ENCODE measurements at places on chromosomes 6 and 20.

DNA sequence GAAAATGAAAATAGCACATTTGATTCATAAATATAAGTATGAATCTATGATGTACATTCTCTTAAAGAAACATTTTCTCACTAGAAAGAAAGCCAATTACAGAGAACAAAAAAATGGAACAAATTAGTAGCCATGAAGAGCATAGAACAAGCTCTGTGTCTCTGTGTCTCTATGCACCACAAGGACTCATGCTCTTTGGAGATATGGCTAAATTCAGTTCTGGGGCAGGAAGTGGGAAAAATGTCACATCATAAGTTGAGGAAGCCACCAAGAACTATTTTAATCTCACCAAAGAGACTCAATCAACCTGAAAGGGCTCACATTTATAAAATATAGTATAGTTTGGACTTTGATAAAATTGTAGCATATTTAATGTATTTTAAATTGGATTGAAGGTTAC lies 1259.8 kb upstream of the GJE1 start:
- no peak for DNase-seq

GRCh38 chr20:14957402-14957801 lies 620.0 kb upstream of the FLRT3 start:
- DNase-seq = no peak

- DNase-seq = no peak
Observed at GRCh38 chr6:140044626-140045025, 670.2 kb upstream of the CITED2 start.

DNA sequence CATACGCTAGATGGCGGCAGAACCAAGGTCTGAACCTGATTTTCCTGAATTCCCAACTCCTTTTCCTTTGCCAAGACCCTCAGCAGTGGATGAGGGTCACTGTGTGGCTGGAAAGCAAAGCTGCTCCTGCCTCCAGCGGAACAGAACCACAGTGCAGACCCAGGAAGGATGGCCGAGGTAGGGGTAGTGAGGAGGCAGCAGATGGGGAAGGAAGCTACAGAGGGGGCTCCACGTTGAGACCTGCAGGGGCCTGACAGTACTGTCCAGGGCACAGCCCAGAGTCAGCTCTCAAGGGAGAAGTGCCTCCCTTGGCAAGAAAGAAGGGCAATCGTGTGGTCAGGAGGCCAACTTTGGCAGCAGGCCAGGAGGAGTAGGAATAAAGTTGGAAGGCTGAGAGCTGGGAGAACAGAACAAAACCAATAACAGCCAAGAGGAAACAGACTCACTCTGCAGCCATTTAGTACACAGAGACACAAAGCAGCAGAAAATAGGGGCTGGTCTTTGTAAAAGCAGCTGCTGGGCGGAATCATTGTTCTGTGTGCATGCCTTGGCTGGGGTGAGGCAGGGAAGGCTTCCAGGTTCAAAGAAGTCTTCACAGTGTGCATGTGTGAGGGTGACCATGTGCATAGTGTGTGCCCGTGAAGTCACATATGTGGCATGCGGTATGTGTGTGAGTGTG lies 3.1 kb downstream of the GABRR2 start:
- DNase-seq = no peak

- no peak for DNase-seq
Observed at GRCh38 chr6:46099952-46100351, 29.8 kb upstream of the ENPP4 start.

DNA sequence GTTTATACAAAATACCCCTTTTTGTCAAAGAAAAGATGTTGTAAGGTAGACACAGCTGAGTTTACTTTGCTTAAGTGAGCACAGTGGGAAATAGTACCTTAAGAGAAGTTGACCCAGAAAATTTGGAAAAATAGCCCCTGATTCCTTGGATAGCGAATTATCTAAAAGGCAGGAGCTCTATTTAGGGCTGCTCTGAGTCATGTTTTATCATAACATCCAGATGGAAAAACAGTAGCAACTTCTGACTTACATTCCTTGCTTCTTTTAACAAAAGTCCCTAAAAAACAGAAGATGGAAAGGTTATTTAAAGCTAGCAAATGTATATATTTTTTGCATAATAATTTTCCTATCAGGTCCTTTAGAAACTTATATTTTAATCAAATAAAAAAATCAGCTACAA lies 59.0 kb downstream of the THEMIS start:
- no peak for DNase-seq

- DNase-seq = no peak
Observed at GRCh38 chr6:20655317-20655716, 121.1 kb downstream of the CDKAL1 start.

Data from stimulated activated CD4-positive, alpha-beta T cell treated with anti-CD3 and anti-CD28 coated beads, TNF-alpha, amount 100 ng/mL, for 4 hours (primary cell).